ENCODE measurements at places on chromosomes 6 and 20. TPM values are rescaled to one million over a fixed set of nuclear protein-coding genes. Genes with fewer than 3 reads are reported as not detected.

The SNHG17 gene
- total RNA-seq, result 54.0 TPM

The ENTPD6 gene
- 67.8 TPM for total RNA-seq

The FERMT1 gene
- total RNA-seq, result 24.7 TPM

The PGK2 gene
- total RNA-seq, result not detected

The CD40 gene
- total RNA-seq, result 4.3 TPM

The OR12D3 gene
- not detected for total RNA-seq

The LST1 gene
- total RNA-seq, result not detected

The CCN6 gene
- total RNA-seq, result not detected

The TRIM31 gene
- total RNA-seq, result not detected

The C20orf96 gene
- total RNA-seq, result 52.8 TPM

The BTNL2 gene
- not detected for total RNA-seq

The PLAGL1 gene
- total RNA-seq, result 164 TPM

The PDE10A gene
- total RNA-seq, result 13.0 TPM

The RSPO4 gene
- total RNA-seq, result 8.9 TPM

The FRS3 gene
- total RNA-seq, result 6.8 TPM

The PTPRT gene
- 0.80 TPM for total RNA-seq

The DNAH8 gene
- total RNA-seq, result not detected

The PGC gene
- total RNA-seq, result not detected

Measured in mesothelial cell of epicardium (in vitro differentiated cells).